ENCODE measurements at places on chromosomes 6 and 20.
A peak's percentile ranks its signal among the peaks of the same experiment; 100 is the strongest.

DNA sequence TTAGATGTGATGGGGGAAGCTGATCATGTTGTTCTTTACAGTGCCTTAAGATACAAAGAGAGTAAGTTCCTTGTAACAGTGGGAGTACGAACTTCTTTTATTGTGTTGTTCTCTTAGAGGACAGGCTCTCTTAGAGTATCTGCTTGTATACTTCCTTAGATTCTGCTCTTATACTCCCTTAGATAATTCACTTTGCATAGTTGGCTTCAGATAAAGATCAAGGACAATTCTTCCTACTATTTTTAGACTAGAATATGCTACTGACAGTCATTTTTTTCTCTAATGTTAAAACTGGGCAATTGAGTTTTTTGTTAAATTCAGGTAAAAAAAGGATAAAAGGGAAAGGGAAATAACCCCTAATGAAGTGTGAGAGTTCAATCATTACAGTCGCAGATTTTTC lies 138.7 kb downstream of the MYB start:
- no peak for DNase-seq

DNA sequence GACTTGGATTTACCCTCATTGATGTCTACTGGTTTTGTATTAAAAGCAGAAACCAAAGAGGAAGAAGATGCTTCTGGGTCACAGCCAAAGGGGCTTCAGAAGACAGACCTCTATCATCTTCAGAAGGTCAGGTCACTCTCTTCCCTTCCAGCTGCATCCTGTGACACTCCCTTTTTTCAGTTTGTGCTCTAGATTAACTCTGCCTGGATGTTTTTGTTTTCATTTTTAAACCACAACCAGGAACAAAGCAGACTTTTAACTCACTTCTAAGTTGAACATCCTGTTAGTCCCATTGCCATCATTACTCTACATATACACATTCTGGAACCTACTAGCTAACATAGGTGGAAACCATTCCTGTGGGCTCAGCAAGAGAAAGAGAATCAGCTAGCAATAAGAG lies 45.2 kb downstream of the AKIRIN2 start:
- DNase-seq = peak; percentile 7

GRCh38 chr6:32956176-32956575 lies 3.3 kb upstream of the HLA-DMA start:
- DNase-seq = no peak

GRCh38 chr6:41039060-41039998 lies at the start of gene UNC5CL:
UNC5CL (minus strand) TSS chr6:41039221; CDS start chr6:41035074, 4,147 bp downstream.
- DNase-seq = peak; percentile 43

DNA sequence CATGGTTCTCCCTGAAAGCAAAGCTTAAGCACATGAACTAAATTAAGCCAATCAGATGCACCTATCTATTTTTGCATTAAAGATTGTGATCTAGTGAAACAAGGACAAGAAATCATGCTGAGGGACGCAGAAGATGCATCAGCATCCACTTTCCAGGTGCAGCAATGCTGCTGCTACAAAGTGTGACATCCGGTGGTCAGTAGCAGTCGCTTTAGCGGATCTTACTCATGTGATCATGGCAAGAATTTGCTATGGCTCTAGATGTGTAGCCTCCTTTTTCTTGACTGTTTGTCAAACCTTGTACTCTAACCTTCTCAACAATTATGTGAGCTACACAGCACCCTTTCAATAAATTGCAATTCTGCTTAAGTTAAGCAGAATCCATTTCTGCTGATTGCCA lies 126.8 kb upstream of the SMLR1 start:
- no peak for DNase-seq

- no peak for DNase-seq
Observed at GRCh38 chr6:132764370-132764769, 6.7 kb upstream of the VNN2 start.

GRCh38 chr6:125810445-125810844 lies 19.7 kb downstream of the NCOA7 start:
- DNase-seq = no peak

DNA sequence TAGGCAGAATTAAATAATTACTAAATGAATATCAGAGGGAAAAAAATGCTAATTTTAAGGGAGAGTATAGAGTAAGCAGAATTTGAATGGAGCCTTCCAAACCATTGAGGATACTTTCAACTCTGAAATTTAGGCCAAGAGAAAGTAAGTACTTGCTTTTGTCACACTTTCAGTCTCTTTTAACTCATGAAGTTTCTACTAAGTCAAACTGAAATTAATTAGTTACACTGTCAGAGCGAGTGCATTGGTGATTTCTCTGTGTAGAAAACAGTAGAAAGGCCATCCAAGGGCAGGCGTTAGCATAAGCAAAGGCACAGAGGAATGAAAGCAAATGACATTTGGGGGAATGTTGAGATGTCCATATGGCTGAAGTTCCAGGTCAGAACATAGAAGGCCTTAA lies 92.9 kb downstream of the PLEKHG1 start:
- DNase-seq = no peak

DNA sequence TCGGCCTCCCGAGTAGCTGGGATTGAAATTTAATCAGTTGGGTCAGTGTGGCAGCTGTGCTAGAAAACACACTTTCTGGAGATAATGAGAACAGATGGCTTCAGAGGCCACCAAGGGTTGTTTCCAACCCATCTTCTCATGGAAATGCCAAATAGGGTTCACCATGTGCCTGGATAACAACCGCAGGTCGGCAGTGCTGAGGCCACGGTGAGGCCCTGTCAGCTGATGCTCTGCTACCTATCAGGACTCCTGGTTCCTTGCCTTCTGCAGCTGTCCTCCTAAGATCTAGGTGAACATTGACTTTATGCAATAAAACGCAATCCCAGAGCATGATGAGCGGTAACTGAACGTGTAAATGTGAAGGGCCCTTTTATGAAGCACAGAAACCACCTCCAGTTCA lies 139.3 kb upstream of the SNX9 start:
- no peak for DNase-seq

- no peak for DNase-seq
Observed at GRCh38 chr6:80438772-80439171, 332.3 kb downstream of the BCKDHB start.

DNA sequence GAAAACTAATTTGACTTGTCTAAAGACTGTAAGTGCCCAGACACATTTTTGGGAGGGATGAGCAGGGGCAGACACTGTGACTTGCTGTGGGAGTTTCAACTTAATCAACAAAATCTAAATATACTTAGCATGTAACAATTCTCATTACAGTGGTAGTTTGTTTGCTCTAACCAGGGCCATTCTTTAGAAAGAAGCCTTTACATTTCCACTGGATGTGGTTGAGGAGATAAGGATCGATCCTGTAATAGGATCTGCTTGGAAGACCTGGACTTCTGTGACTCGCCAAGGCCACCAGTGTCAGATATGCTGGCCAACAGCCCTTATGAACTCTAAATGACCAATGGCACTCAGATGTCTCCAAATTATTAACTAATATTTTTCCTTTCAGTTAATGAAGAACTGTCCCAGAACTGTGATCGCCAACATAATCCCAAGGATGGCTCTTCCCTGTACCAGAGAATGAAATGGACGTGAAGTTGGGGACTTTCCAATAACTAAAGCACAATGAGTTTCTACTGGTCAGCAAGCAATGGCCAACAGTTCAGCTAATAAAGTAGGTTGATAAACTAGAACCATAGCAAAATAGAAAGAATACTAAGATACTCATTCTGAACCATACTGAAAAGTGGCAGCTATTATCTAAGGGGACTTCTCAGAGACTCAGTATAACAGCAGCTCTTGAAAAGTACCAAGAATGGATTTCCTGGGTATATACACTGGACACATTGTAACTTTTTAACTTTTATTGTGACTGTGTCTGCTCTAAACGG lies 7.5 kb downstream of the SMLR1 start:
- no peak for DNase-seq

- no peak for DNase-seq
Observed at GRCh38 chr6:28862077-28862476, 61.7 kb downstream of the TRIM27 start.

- no peak for DNase-seq
Observed at GRCh38 chr6:57029213-57029612, 17.3 kb upstream of the KIAA1586 start.

GRCh38 chr6:139468178-139468819 lies 93.9 kb upstream of the CITED2 start:
- no peak for DNase-seq

- DNase-seq = no peak
Observed at GRCh38 chr6:122154155-122154554, 245.3 kb upstream of the HSF2 start.

DNA sequence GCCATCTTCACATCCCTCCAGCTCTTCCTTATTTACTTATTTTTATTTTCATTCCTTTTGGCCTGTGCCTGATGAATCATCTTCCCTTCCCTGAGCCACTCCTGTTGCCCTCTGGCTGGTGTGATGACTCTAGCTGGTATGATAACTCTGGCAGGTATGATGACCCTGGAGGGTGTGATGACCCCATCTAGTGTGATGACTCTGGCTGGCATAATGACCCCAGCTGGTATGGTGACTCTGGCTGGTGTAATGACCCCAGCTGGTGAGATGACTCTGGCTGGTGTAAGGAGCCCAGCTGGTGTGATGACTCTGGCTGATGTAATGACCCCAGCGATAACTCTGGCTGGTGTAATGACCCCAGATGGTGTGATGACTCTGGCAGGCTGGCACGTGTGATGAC lies 426.8 kb downstream of the QKI start:
- no peak for DNase-seq

- DNase-seq = no peak
Observed at GRCh38 chr6:112015725-112016124, 38.2 kb upstream of the CCN6 start.

GRCh38 chr6:21137700-21138335 lies 455.7 kb upstream of the SOX4 start:
- DNase-seq = no peak

DNA sequence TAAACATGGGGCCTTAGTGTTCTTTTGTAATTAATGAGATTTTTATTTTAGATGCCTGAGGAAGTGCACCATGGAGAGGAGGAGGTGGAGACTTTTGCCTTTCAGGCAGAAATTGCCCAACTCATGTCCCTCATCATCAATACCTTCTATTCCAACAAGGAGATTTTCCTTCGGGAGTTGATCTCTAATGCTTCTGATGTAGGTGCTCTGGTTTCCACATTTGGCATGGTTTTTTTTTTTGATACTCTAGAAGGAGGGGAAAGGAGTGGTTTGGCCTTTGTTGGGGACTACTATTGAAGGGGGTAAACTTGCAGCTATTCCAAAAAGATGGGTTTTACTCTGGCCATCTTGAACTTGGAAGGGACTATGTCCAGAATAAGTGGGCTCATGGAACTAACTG lies 1.7 kb downstream of the HSP90AB1 start:
- no peak for DNase-seq

GRCh38 chr6:143060806-143061596 lies at the start of gene AIG1:
AIG1 (plus strand) TSS chr6:143060889; CDS start chr6:143060926, 37 bp downstream.
- DNase-seq = peak; percentile 54

DNA sequence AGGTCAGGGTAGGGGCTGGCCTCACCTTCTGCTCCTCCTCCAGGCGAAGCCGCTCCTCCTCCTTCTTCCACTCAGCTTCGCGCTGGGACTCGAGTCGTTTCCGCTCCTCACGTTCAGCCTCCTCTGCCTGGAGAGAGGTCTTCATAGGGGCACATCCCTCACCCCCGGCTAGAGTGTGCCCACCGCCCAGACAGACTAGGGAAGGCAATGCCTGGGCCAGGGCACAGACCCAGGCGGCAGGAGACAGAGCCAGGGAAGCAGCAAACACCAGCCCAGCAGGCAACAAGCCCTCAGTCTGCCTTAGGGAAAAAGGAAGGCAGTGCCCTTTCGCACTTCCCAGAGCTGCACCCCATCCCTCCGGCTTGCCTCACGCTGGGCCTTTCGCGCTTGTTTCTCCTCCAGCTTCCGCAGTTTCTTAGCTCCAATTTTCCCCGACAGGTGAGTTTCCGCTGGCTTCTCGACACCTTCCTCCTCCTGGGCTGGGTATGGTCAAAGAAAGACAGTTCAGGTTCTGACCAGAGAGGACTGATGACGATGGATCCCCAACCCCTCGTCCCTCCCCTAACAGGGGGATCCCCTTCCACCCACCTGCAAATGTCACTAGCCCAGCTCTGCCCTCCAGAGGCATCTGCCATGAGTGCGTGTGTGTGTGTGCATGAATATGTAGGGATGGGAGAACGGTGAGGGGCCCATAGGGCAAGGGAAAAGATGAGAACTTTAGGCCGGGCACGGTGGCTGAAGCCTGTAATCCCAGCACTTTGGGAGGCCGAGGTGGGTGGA lies 4.3 kb downstream of the DDRGK1 start:
- no peak for DNase-seq

GRCh38 chr6:116954938-116955337 lies 77.9 kb downstream of the RFX6 start:
- no peak for DNase-seq

DNA sequence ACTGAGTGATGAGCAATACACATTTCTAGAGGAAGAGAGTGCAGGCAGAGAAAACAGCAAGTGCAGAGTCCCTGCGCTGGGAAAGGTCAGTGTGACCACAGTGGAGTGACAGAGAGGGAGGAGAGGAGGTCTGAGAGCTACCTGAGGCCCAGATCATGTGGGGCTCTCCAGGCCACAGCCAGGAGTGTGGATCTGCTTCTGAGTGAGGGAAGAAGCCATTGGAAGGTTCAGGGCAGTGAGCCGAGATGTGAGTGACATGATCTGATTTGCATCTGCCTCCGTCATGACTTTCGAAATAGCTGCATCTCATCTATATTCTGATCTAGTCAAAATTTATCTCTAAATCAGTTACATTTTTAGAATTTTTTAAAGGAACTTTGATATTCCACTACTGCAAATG lies 367.1 kb downstream of the PREX1 start:
- DNase-seq = no peak

- DNase-seq = no peak
Observed at GRCh38 chr6:14001329-14002012, 76.7 kb downstream of the RNF182 start.

GRCh38 chr6:47621838-47622449 lies 76.4 kb upstream of the ADGRF4 start:
- no peak for DNase-seq

DNA sequence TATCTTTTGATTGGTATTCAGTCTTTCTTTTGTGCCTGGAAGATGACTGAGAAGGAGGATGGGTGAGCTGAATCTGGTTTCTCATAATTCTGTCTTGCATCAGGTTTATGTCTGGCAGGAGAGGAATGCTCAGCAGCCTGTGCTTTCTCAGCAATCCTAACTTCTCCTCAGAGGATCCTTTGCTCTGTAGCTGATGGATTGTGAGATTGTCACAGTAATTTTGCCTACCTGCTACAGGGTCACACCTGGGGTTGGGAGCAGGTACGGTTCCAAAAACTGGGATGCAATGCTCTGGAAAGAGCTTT lies 2.1 kb upstream of the HS3ST5 start:
- DNase-seq = no peak

GRCh38 chr6:75601304-75602245 lies at the start of gene SENP6:
SENP6 (plus strand) TSS chr6:75601880; CDS start chr6:75602525, 645 bp downstream.
- DNase-seq = peak; percentile 66

DNA sequence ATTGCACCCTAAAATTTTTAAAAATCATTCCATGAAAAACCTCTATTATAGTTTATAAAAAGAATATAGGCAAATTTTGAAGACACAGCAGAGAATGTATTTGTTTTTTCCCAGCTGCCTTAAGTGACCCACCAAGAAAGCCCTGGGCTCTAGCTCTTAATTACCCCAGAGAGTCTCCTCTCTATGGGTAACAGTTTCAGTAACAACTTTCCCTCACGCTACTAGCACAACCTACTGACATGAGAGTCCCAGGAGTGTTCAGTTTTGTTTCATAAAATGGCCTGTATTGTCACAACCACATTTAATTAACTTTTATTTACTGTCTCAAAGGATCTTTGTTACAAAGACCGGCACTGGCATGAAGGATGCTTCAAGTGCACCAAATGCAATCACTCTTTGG lies 41.5 kb downstream of the FHL5 start:
- no peak for DNase-seq
